ENCODE measurements at places on chromosomes 16 and 17.

DNA sequence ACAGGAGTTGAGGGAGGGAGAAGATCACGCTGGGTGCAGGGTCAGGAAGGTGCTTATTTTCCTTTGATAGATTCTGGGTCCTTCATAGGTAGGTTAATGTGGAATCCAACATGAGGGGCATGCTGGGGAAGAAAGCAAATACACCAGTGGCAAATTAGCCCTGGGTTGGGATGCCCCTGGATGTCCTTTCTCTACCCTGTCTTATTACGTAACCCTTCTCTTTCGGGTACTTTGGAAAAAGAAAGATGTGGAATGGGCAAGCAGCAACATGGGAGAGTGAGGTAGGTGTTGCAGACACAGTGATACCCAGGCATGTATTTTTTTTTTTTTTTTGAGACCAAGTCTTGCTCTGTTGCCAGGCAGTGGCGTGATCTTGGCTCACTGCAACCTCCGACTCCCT, 9.1 kb downstream of the SLC7A6 start:
- no peak for DNase-seq

DNA sequence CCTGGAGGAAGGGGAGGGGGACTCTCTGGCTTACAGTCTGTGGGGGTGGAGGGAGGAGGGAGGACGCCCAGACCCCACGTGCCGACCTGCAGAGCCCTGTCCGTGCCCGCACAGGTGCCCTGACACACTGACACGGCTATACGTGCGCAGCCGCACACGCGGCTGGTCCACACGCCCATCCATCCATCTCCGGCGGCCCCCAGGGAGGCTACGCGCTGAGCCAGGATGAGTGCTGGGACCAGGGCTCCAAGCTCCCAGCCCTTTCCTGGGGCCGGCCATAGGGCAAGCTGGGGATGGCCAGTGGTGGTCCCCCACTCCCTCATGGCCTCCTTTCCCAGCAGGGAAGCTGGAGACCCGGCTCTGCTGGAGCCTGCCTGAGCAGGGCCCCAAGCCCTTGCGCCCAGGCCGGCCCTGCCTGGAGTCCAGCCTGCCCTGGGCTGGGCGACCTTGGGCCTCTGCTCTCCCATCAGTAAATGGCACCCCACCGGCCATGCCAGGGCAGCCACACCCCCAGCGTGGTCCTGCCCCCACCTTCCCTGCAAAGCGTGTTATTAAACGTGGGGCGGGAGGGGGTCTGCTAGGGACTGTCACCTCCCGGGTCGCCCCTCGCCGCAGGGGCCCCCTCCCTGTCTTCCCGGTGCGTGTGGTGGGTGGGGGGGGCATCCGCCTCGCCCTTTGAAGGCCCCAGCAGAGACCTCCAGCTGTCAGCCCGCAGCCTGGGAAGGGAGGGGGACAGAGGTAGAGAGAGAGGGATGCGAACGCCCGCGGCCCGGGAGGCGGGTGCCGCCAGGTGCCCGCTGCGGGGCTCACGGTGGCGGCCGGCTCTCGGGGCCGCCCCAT, 863 bp downstream of the CASKIN1 start:
- no peak for DNase-seq

GRCh38 chr17:49633250-49633649, 44.6 kb downstream of the SPOP start:
- DNase-seq, result no peak

DNA sequence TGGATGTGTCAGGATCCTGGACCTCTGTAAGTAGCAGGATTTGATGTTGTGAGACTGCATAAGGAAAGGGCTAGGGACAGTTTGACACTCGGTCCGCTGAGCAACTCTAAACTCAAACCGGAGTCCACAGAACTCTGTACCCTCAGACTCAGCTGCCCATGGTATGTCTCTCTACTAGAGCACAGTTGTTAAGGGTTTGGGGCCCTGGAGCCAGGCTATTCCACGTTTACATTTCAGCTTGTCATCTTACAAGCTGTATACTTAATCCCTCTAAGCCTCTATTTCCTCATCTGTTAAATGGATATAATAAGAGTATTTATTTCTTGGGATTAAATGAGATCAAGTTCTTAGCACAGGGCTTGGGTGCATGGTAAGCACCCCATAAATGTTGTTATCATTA, 27.9 kb downstream of the HOXB1 start:
- no peak for DNase-seq

DNA sequence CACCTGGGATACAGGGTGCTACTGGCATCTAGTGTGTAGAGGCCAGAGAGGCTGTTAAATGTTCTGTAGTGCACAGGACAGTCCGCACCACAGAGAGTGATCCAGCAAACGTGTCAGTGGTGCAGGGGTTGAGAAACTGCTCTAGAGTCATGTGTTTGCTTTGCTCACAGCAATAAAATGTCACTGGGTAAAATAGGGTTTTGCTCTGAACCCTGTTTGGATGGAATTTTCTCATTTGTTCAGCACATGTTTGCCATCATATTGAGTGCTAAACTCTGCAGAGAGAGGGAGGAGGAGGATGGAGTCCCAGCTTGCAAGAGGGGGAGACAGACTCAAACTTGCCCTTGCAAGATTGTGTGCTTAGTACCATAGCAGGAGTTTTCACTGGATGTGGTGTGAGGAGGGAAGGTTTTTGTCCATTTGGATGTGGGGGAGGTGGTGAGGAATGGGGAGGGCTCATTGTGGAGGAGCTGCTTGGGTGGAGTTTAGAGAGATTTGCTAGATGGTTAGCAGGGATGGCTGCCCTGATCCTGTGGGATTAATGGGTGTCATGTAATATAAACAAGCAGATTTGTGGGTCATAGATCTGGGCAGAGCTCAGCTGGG, 11.8 kb downstream of the PLCG2 start:
- no peak for DNase-seq

GRCh38 chr17:47276868-47277267, 23.2 kb downstream of the ITGB3 start:
- DNase-seq, result peak; percentile 78
